ENCODE measurements at places on chromosomes 13 and 19. TPM values are rescaled to one million over a fixed set of nuclear protein-coding genes. Genes with fewer than 3 reads are reported as not detected.

The MBD3L2 gene
- not detected for polyA plus RNA-seq

DNA sequence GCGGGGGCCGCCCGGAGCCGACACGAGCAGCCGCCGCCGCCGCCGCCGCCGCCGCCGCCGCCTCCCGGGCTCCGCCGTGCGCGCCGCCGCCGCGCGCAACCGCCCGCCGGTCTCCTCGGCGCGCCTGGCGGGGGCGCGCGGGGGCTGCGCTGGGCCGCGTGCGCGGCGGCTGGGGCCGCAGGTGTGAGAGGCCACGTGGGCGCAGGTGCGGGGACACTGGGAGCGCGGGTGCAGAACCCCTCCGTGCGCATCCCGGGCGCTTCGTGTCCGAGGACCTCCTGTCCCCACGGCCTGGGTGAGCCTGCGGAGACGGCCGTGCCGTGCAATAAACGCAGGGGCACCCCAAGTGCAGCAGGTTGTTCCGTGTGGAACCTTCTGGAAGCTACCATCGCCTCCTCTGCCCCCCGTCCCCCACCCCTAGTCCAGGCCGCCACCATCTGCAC lies at the start of gene LINGO3:
LINGO3 (minus strand) TSS at position 41 of the 443 bp plus-strand sequence. CDS start 16,378 bp downstream, outside the sequence.
- DNase-seq = no peak

GRCh38 chr19:35142606-35143230 lies 337 bp upstream of the FXYD7 start:
- no peak for DNase-seq

DNA sequence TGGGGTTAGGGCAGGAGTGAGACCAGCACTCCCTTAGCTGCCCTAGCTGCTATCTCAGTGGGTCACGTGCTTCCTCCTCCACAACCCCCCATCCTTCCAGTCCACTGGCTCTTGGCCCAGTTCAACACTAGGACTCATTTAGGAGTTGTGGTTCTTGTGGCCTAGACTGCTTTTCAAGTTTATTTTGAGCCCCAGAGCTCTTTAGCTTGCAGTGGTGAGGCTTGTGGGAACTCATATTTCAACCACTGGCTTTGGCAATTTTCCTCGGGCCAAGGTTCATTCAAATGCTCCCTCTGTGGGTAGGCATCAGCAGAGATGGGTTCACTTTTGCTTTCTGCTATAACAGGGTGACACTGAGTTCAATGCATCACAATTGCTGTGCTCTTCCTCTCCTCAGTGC lies 436.2 kb upstream of the SLITRK5 start:
- DNase-seq = no peak

- no peak for DNase-seq
Measured at GRCh38 chr13:40368127-40368891, 298.1 kb downstream of the FOXO1 start.

GRCh38 chr19:50030225-50030624 lies 4.4 kb downstream of the ZNF473 start:
- no peak for DNase-seq

Measured in heart right ventricle (tissue), 16 donors.